ENCODE measurements at places on chromosomes 12 and 14. TPM values are rescaled to one million over a fixed set of nuclear protein-coding genes. Genes with fewer than 3 reads are reported as not detected.

DNA sequence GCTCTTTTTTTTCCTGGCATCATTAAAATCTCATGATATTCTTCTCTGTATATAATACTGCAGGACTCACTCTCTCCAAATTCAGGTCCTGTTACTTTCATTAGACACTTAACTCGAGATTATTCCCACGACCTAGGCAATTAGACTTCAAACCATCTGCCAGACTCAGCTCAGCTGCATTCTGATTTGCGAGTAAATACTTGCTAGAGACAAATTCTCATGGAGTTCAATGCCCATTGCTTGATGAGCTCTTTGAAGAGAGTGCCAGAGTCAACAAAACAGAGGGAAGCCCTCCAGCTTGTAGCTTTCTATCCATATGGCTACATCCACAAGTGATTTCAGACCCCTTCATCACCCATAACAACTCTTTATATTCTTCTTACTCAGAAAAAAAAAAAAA lies 88.3 kb downstream of the GTF2A1 start:
- no peak for DNase-seq

DNA sequence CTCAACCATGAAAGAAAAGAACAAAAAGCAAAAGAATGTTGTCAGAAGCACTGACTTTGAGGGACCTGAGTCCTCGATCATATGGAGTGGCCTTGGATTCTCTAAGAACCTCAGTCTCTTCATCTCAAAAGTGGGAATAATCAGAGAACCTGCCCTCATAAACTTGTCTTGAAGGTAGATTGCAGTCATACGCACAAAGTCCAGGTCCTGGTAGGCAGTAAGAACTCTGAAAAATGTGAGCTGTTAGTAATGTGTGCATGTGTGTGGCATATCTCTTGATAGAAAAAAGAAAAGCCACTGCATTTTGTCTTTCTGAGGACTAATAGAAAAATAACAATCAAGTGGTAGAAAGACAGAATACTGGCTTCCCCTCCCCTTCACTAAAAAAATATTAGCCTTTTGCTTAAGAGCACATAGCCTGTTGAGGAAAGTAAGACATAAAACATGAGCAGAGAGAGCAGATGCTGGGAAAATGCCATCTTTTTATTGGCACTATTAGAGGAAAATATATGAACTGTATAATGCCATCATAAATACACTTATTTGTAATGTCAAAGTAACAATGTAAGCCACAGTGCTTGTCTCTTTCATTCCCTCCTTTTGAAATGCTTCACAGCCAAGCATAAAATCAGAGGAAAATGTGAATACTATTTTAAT lies 205.1 kb upstream of the TBX3 start:
- no peak for DNase-seq

- DNase-seq: no peak
Observed at GRCh38 chr12:8709124-8709830, 11.5 kb downstream of the RIMKLB start.

DNA sequence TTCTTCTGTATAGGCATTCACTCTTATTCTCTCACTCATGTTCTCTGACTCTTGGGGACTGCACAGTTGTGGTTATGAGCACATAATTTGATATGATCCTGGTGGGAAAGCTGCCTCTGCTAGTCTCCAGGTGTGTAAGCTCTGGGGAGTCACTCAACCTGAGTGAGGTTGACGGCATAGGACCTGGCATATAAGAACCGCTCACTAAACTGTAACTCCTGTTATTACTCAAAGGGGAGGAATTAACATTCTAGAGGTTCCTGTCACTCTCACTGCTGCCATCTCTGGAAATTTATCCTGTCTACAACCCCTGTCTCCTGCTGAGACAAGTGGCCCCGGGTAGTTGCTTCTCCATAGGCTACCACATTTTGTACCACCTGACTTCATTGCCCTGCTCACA lies 14.0 kb downstream of the SRSF5 start:
- DNase-seq: no peak

The SIX6 gene
- not detected for total RNA-seq

The STYK1 gene
- total RNA-seq: 3.1 TPM

The DACT1 gene
- 0.65 TPM for total RNA-seq

Measured in activated naive CD8-positive, alpha-beta T cell treated with anti-CD3 and anti-CD28 coated beads, Interleukin-2, amount 10 ng/mL, durations not matched to agents 7 days and 5 days (primary cell).